Chondrocyte (in vitro differentiated cells): ENCODE measurements at places on chromosomes 2 and 18. TPM values are rescaled to one million over a fixed set of nuclear protein-coding genes. Genes with fewer than 3 reads are reported as not detected.

VAPA gene
- 125 to 143 TPM (median 141 TPM) in 3 replicates for total RNA-seq

GALNT3 gene
- 4.1 to 4.4 TPM (median 4.2 TPM) in 3 replicates for total RNA-seq

NPPC gene
- not detected in 3 replicates for total RNA-seq

SRSF7 gene
- total RNA-seq: 63.6 to 87.0 TPM (median 67.5 TPM) in 3 replicates

VWC2L gene
- total RNA-seq: not detected in 3 replicates

RPRM gene
- total RNA-seq: not detected in 3 replicates

MOB1A gene
- 78.3 to 96.1 TPM (median 81.0 TPM) in 3 replicates for total RNA-seq

ALPI gene
- total RNA-seq: not detected in 3 replicates

DNA sequence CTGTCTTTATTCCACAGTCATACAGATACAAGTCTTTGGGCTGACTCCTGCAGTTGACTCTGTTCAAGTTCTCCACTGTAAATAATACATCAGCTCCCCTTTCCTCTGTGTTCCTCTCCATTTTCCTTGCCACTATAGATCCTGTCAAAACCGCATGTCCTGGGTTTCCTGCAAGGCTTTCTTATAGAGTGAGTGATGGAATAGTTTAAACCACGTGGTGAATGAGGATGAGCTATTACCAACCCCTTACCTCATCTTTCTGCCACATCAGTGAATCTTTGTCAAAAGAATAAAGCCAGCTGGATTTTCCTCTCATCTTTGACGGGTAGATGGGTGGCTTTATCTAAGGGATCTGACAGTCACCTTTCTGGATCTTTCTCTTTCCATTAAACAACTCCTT, 3.9 kb upstream of the GALNT14 start:
- H3K36me3 ChIP-seq: no peaks in the 10 kb centered on the region
- H3K4me1 ChIP-seq: peaks cover 1% of the 10 kb centered on the region

GRCh38 chr2:225056330-225057073, 14.2 kb upstream of the DOCK10 start:
- H3K4me1 ChIP-seq: peaks cover 5% of the 10 kb centered on the region
- no peak overlapping the region for H3K27ac ChIP-seq
- DNase-seq: no peak
- H3K36me3 ChIP-seq: no peaks in the 10 kb centered on the region
- H3K4me3 ChIP-seq: no peak overlapping the region

GRCh38 chr2:64846177-64846576, 143.0 kb upstream of the SLC1A4 start:
- H3K36me3 ChIP-seq: no peaks in the 10 kb centered on the region
- DNase-seq: no peak
- H3K27ac ChIP-seq: no peak overlapping the region
- H3K4me1 ChIP-seq: peaks cover 3% of the 10 kb centered on the region

- H3K27ac ChIP-seq: no peak overlapping the region
- H3K4me1 ChIP-seq: peaks cover 10% of the 10 kb centered on the region
- DNase-seq: no peak
- peaks cover 5% of the 10 kb centered on the region for H3K27me3 ChIP-seq
- no peak overlapping the region for H3K4me3 ChIP-seq
Measured at GRCh38 chr2:101398116-101398821, 11.0 kb upstream of the CREG2 start.

GRCh38 chr2:179051250-179051649, 1.3 kb upstream of the CCDC141 start:
- no peak for DNase-seq
- no peak overlapping the region for H3K4me3 ChIP-seq
- peaks cover 1% of the 10 kb centered on the region for H3K27me3 ChIP-seq
- H3K4me1 ChIP-seq: peaks cover 18% of the 10 kb centered on the region
- no peaks in the 10 kb centered on the region for H3K36me3 ChIP-seq
- H3K27ac ChIP-seq: no peak overlapping the region

- no peaks in the 10 kb centered on the region for H3K4me1 ChIP-seq
- peaks cover 60% of the 10 kb centered on the region for H3K27me3 ChIP-seq
- H3K4me3 ChIP-seq: no peak overlapping the region
- H3K36me3 ChIP-seq: no peaks in the 10 kb centered on the region
Measured at GRCh38 chr2:84857566-84857965, 23.3 kb downstream of the TRABD2A start.

DNA sequence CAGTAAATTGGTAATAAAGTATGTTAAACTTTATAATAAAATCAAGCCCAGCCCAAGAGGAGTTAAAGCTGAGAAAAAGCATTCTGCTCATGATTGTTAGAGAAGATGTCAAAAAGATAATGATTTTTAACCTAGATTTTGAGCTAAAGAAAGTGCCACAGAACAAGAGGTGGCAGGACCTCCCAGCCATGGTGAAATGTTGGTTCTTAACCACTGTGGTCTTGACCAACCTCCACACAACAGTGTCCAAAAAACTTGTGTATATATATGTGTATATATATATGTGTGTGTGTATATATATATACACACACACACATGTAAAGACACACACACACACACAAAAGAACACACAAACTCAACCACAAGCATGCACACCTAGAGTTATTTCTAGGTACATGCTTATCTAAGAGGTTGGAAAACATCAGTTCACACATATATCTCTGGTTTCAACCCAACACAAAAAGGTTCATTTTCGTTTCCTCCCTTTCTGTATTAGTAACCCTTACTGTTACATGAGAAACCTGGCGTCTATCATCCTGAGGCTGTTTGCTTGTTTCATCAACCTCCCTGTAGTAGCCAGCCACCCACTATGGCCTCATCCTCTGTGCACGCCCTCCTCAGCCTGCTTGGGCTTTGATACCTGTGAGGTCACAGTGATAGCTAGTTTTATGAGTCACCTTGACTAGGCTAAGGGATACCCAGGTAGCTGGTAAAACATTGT, 631.8 kb upstream of the ID2 start:
- DNase-seq: no peak
- peaks cover 2% of the 10 kb centered on the region for H3K36me3 ChIP-seq
- peaks cover 7% of the 10 kb centered on the region for H3K27me3 ChIP-seq
- H3K4me3 ChIP-seq: no peak overlapping the region
- H3K4me1 ChIP-seq: peaks cover 4% of the 10 kb centered on the region

GRCh38 chr2:64192664-64193105, 48.5 kb upstream of the PELI1 start:
- no peaks in the 10 kb centered on the region for H3K27me3 ChIP-seq
- no peak overlapping the region for H3K27ac ChIP-seq
- peaks cover 4% of the 10 kb centered on the region for H3K4me1 ChIP-seq
- no peak overlapping the region for H3K4me3 ChIP-seq

- peaks cover 42% of the 10 kb centered on the region for H3K4me1 ChIP-seq
- no peak for DNase-seq
- peaks cover 2% of the 10 kb centered on the region for H3K27me3 ChIP-seq
Measured at GRCh38 chr18:24982831-24983230, 369.1 kb downstream of the ZNF521 start.

DNA sequence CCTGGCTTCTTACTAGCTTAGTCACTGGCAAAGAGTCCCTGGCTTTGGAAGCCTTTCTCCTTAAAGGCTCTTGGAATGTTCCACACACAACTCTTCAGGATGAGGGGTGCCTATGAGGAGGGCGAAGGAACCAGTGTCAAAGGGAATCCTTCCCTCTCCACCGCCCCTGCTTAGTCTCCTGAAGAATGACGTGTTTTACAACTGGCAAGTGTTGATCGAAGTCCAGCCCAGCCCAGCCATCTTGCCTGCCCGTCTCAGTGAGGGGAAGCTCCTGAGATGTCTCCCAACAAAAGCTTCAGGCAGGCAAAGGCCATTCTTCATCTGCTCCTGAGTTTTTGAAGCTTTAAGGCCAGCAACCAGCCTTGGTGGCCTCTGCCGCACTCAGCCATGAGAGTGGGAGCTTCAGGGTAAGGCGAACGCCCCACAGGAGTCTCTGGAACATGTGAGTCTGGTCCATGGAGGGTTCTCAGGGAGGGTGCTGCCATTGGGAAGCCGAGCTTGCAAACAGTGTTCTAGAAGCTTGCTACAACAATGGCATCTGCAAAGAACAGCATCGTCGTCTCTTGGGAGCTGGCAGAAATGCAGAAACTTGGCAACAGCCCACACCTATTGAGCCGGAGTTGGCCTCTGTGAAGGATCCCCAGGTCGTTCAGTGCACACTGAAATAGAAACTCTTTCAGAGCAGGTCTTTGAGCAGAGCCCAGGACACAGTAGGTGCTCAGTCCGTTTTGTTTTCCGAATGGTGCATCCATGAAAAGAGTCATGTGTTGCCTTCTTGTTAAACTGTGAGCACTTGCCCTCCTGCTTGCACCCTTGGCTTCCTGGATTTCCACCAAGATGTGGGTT, 220.7 kb downstream of the SEPTIN10 start:
- no peak overlapping the region for H3K4me3 ChIP-seq
- H3K27me3 ChIP-seq: no peaks in the 10 kb centered on the region
- H3K36me3 ChIP-seq: peaks cover 23% of the 10 kb centered on the region
- DNase-seq: no peak
- H3K27ac ChIP-seq: no peak overlapping the region
- peaks cover 24% of the 10 kb centered on the region for H3K4me1 ChIP-seq
